ENCODE measurements at places on chromosomes 5 and 9.

DNA sequence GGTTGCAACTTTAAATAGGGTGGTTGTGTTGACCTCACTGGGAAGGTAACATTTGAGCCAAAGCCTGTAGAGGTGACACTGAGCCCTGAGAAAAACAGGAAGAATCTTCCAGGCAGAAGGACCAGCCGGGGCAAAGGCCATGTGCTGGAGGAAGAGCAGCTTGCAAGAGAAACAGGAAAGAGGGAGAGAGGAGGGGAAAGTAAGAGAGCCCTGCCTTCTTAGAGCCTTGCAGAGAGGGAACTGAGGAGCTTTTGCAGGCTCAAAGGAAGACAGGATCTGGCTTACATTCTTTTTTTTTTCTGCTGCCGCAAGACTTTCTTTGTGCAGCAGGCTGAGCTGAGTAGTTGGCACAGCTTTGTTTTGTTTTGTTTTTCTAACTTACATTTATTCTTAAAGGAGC, 17.4 kb downstream of the C9orf153 start:
- DNase-seq, result no peak

GRCh38 chr9:107106416-107106815, 176.7 kb upstream of the RAD23B start:
- DNase-seq, result no peak

DNA sequence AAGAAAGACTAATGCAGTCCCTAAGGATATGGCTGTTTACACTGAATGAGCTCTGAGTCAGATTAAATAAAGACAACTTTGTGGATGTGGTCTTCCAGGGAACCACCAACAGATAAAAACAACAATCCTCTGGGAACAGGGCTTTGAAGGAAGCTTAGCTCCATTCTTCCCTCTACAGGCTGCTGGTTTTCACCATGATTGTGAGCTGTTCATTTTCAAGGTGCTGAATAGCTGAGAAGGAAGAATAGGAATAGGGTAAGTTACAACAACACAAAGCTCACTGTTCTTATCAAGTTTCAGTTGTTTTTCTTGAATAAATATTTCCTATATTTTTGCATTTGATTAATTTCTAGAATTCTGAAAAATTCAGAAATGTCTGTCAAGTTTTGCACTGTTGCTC, 25.9 kb upstream of the PTAR1 start:
- DNase-seq, result no peak

GRCh38 chr9:110405858-110406443, 68.3 kb upstream of the TXNDC8 start:
- DNase-seq, result no peak

GRCh38 chr5:19751326-19751725, 236.7 kb downstream of the CDH18 start:
- DNase-seq, result no peak

DNA sequence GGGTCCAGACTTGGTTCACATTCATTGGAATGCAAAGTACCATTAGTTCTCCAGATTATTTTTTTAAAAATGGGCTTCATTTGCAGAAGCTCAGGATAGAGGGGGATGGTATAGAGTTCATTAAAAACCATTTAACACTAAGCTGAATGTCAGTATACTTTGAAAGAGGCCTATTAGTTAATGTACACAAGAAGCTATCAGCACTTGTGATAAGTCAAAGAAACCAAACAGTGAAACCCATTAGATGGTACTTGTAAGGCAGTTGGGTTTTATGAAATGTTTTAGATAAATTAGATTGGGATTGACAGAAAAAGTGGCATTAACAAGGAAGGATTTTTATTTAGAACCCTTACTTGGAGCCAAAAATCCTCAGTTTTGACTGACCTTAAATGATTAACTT, 229.2 kb upstream of the MPDZ start:
- DNase-seq, result no peak

DNA sequence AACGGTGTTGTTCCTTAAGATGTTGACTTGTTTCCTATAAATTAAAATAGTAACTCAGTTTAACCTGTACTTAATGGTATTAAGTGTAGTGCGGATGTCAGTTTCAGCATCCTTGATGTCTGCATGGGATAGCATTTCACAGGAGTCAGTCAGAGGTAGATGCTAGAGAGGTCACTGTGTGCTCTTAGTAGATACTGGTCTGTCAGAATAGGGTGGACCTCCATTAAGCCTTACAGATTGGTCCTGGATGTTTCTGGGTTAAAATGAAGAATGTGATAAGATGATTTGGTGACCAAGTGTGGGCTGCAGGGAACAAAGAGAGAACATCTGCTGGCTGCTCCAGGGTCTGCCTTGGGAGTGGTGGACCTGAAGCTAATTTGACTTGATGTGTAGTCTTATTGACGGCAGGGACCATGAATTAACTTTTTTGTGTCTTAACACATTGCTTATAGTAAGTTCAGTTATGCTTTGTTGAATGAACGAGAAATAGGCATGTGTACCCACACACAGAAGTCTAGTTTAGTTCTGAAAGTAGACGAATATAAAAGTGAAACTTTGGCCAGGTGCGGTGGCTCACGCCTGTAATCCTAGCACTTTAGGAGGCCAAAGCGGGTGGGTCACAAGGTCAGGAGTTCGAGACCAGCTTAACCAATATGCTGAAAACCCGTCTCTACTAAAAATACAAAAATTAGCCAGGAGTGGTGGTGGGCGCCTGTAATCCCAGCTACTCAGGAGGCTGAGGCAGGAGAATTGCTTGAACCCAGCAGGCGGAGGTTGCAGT, 12.5 kb downstream of the RAB24 start:
- DNase-seq, result no peak

DNA sequence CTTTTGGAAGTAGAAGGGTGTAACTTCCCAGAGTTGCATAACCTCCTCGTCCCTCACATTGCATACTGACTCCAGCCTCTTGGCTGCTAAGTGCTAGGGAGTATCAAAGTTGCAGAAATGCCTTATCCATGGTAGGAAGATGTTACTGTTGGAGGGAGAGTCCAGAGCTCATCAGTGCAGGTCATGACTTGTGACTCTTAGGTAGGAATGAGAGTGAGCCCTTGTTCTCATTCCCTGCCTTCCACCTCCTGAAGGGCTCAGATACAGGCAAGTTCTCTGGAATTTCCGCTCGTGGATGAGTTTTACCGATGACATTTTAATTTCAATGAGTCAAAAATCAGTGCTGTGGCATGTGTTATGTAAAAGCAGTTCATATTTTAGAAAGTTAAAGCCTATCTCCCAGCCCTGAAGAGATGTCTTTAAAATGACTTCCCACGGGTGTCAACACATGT, 17.0 kb downstream of the IRX1 start:
- no peak for DNase-seq

DNA sequence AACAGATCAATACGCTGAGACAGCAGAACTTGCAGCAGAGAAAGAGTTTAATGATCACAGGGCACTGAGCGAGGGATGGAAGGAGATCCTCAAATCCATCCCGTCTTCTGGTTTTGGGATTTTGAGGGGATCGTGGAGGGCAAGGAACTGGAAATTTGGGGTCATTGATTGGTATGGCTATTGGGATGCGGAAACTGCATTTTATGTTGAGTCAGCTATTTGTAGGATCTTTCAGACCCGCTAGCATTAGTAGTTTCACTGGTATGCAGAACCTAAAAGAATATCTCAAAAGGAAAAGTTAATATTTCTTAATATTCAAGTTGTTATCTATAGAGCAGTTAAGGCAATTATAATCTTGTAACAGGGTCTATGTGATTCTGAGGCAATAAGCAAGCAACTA, 771.7 kb upstream of the CTNND2 start:
- no peak for DNase-seq

DNA sequence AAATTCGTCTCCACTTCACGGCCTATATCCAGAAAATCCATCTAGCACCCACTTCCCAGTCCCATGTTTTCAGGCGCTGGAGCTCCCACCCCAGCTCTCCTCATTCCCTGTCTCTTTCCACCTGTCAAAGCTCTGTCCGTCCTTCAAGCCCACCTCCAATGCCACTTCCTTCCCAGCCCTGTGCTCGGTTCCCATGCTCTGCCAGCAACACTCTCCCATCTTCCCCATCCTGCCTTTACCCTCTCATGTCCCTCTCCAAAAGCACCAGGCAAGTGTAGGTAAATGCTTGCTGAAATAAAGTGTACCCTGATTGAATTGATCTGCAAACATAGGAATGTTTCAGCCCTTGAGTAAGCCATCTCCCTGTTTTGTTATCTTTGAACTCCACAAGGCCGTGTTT, 9.2 kb downstream of the DRD1 start:
- DNase-seq, result no peak

DNA sequence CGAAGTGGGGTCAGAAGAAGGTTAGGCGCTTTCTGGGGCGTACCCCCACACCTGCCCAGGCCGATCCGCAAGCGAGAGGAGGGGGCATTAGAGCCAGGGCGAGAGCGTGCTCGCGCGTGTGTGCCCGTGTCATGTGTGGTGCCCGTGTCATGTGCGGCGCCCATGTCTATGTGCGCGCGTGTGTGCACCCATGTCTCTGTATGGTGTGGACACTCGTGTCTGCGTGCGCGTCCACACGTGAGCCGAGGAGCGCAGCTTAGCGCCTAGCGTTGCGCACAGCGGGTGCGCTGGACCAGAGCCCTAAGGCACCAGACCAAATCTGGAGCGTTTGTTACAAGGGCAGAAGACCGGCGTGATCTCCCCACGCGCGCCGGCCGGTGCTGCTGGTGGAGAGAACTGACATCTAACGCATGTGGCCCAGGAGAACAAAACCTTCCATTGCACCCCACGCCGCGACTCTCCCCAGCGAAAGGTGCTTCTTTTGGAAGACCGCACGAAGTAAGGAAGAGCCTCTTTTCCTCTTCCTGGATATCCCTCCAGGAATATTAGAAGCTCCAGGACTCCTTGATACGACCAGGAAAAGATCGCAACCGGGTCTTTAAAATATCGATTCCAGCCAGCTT, 644 bp downstream of the NIM1K start:
- peak; percentile 57 for DNase-seq

DNA sequence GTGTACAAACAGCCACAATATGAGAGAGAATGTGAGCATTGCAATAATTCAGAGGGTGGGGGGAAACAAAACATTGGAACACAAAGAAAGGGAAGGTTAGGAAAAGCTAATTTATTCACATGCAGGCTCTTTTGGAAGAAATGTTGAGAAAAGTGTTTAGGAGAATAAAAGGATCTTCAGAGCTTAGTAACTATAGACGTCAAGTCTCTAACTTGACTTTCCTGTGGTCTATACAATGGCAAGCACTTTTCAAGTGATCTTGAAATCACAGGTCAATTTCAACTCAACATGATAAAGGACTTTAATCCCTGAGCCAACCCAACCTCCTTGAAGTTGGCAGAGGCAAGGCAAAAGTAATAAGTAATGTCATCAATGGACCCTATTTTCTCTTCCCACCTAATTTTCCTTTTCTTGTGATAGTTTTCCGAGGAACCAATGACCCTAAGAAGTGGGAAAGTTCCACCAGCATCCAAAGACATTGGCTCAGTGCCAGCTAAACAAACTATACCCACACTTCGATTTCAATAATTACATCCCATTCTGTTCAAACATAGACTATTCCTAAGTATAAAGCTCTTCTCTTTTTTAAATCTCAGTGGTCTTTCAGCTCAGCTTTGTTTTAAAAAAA, 23.7 kb downstream of the RFK start:
- DNase-seq, result no peak

- DNase-seq, result no peak
Observed at GRCh38 chr5:123000731-123001130, 35.8 kb downstream of the PPIC start.

All from dorsolateral prefrontal cortex (tissue), 122 donors.